Gastroesophageal sphincter (tissue), 4 donors: ENCODE measurements at places on chromosomes 6 and 20. TPM values are rescaled to one million over a fixed set of nuclear protein-coding genes. Genes with fewer than 3 reads are reported as not detected.

The TSHZ2 gene
- total RNA-seq, result 21.3 TPM

The PNPLA1 gene
- total RNA-seq, result not detected

The ZSWIM3 gene
- total RNA-seq, result 4.5 TPM

The GJA10 gene
- not detected for total RNA-seq

The ITPR3 gene
- 11.8 TPM for total RNA-seq

The PGBD1 gene
- 7.7 TPM for total RNA-seq

The ZFP57 gene
- total RNA-seq, result not detected

DNA sequence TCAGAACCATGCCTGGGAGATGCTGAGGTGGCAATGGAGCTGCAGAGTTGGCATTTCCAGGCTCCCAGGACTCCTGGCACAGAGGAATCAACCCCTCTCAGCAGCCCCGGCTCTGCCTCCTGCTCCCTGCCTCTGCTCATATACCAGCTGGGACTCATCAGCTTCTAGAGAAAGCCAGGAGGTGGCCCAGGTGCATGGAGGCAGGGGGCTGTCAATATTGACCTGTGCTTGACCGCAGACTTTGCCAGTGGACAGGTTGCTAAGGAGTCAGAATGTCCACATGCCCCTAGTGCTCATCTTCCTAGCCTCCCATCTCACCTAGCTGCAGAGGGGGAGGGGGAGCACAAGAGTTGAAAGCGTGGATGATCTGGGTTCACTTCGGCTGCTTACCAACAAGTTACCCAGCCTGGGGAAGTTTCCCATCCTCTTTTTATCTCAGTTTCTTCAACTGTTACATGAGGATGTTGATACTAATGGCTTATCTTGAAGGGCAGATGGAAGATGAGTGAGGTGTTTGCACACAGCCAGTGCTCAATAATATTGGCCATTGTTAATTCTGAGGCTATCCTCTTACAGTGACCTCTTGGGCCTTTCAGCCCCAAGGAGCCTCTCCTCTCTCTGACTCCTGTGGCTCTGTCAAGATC, 9.2 kb upstream of the SCRT2 start:
- no peak for ATAC-seq

DNA sequence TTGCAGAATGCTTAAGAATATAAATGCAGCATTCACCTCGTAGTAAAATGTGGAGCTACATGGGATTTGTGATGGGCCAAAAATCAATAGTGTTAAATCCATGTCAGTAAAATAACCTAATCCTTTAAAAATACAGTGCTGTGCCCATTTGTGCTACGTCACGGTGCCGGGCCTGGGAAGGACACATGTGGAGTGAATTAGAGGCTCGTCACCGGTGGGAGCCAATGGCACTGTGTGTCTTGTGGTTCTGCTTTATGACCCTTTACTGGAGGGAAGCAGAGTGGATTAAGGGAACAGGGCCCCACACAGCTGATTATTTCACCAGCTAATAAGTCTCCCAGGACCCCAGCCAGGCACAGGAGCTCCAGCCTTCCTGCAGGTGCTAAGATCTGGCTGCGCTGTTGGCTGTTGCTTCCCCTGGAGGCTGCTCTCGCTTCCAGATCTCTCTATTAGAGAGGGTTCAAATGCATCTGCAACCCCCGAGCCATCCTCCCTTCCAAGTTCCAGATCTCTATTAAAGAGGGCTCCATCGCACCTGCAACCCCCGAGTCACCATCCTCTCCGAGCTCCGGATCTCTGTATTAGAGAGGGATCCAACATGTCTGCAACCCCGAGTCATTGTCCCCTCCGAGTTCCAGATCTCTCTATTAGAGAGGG, 405.8 kb downstream of the CDH4 start:
- no peak for ATAC-seq

DNA sequence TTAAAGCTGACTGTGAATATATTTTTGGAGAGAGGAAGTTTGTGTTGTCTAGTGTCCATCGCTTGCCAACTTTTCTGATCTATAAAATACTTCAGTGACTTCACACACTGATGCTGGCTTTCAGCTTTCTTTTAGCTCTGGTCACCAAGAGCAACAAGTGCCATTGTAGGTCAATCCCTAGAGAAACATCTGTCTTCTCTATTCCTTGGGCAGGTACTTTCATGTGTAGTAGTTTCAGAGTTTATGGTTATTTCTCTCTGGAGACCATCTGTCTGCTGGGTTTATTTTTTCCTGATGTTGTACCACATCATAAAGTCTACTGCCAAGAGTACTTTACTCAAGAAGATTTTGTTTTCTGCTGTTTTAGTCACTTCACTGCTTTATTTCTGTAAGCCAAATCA, 249.9 kb downstream of the KHDC1L start:
- no peak for ATAC-seq

DNA sequence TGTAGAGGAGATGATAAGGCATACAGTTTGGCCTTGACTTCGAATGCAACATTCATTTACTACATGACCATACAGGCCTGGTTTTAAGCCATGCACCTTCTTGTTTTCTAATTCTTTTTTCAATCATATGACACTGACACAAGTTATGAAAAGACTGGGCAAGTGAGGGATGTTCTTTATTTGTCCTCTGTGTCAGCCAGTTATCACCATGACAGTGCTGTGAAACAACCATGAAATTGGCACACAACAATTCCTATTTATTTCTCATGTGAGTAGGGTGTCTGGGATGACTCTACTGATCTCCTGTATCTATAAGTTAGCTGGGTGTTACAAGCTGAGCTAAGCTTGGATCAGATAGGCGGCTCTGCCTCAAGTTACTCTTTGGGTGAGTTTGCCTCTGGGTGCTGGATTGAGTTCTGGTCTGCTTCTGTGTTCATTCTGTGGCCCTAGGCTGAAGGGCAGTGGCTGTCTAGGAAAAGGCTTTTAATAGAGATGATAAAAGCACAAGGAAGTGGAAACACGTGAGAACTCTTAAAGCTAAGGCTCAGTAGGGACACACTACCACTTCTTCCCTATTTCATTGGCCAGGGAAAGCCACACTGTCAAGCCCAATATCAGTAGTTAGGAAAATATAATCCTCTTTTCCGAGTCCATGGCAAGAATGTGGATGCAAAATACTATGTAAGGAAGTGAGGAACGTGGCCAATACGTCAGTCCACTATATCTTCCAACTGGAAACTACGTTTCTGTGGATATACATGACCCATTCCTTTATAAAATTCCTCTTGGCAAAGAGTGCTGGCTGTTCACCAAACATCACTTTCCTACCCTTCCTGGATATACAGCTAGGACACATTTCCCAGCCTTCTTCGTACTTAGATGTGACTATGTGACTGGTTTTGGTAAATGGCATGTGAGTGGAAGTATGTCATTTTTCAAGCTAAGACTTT, 126.2 kb upstream of the RNF24 start:
- no peak for ATAC-seq

- ATAC-seq, result no peak
Measured at GRCh38 chr20:16709017-16709416, 20.8 kb upstream of the SNRPB2 start.

GRCh38 chr20:45346851-45347250, 1.4 kb downstream of the SDC4 start:
- ATAC-seq, result no peak

DNA sequence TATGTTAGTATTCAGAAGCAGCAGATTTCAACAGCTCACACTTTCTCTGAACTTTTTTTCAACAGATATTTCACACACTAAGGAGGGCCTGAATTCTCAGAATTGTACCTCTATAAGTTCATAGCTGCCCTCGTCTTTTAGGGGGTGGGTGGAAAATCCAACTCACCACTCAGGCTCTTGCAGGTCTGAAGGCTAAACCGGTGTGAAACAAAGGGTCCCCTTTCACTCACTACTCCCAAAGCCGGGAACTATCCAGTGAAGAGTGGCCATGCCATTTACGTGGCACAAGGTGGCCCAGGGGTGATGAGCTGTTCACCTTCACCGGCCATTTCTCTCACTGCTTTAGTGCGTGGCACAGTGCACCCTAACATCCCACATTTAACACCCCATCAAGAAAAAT, 24.2 kb downstream of the TBC1D7 start:
- no peak for ATAC-seq

- no peak for ATAC-seq
Measured at GRCh38 chr20:32479012-32479411, 106.1 kb downstream of the NOL4L start.

GRCh38 chr6:169530752-169531123, 171.1 kb downstream of the WDR27 start:
- ATAC-seq, result no peak

GRCh38 chr6:16102208-16102607, 26.7 kb upstream of the MYLIP start:
- no peak for ATAC-seq

DNA sequence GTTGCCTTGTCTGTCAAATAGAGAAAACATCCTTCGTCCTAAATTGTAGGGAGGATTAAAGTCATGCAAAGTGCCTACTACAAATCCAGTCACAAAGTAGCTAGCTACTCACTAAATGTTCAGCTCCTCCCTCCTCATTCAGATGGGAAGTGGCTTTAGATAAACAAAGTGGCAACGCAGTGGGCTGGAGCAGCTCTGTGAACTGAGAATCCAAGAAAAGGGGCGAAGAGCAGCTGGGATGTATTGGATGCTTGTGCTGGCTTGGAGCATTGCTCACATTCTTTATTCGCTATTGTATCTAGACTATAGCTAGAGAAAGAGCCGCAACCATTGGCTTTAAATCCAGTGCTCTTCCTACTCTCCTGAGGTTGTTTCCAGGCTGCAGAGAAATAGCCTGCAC, 10.3 kb downstream of the MOG start:
- no peak for ATAC-seq

DNA sequence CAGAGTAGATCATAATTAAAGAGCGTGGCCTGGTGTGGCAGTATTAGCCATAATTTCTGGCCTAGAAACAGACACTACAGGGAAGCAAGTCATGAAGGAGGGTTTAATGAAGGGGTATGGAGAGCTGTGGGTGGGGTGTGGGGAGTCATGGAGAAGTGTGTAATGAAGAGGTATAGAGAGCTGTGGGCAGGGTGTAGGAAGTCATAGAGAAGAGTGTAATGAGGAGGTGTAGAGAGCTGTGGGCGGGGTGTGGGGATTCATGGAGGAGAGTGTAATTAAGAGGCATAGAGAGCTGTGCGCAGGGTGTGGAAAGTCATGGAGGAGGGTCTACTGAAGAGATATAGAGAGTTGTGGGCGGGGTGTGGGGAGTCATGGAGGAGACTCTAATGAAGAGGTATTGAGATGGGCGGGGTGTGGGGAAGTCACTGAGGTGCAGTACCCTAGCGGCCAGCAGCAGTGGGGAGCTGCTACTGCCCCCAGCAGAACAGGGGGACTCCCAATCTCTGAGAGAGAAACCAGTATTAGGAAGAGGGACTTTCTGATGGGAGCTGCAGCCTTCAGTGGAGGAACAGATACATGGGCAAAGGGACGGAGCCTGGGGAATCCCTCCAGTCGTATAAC, 145.4 kb upstream of the FOXA2 start:
- no peak for ATAC-seq

DNA sequence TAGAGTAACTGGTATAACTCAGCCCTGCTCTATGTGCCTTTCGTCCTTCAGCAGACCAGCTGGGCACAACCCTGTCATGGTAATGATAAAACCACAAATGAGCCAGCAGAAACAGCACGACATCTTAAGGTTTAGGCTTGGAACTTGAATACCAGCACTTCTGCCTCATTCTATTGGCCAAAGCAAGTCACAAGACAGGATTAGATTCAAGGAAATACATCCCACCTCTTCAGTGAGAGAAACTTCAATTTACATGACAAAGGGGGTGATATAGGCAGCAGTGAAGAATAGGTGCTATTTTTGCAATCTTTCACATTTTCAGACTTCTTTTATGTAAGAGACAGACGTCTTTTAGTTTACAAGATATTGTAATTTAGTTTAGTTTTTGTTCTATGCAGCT, 69.8 kb upstream of the SLC35F1 start:
- no peak for ATAC-seq

DNA sequence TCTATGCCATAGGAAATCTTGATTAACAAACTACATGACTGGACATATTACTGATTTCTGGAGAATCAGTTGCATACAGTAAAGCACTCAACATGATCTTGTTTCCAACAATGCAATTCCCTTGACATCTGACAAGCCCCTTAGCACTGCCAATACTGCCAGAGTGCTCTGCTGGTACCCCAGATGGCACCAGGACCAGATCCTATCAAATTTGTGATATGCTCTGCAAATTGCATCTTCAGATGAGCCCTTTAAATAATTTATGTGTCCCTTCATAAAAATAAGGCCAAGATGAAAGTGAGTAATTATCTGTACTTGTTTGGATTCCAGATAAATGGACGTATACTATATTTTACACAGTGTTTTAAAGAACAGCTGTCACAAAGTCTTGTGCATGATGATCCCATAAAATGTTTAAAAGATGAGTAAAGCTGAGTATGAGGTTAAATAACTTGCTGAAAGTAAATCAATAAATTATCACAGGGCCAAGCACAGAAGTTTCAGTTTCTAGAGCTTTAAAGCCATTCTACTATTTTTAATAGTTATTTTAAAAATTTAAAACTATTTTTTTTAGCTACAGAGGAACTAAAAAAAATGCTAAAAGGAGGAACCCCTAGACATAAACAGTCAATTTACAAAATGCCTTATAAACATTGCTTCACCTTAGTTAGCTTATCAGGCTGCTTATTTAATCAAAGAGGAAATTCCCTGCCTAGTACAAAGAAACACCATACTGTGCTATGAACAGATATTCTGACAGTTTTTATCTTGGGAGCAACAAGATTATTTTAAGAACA, 42.1 kb downstream of the NUDT3 start:
- ATAC-seq, result no peak

GRCh38 chr6:12081771-12082170, 69.7 kb downstream of the HIVEP1 start:
- ATAC-seq, result no peak

DNA sequence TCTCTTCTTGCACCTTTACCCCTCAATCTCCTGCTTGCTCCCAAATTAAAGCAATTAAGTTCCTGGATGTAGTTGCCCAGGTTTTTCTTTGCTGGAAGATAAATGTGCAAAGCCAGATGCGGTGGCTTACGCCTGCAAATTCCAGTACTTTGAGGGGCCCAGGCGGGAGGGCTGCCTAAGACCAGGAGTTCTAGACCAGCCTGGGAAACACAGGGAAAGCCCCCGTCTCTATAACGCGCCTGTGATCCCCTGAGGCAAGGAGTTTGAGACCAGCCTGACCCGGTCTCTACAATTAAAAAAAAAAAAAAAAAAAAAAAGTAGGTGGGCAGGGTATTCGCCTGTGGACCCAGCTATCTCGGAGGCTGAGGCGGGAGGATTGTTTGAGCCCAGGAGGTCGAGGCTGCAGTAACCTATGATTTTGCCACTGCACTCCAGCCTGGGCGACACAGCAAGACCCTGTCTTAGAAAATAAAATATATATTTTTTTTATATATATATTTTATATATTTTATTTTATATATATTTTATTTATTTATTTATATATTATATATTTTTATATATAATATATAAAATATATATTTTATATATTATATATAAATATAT, 461 bp upstream of the DCDC2 start:
- ATAC-seq, result no peak

DNA sequence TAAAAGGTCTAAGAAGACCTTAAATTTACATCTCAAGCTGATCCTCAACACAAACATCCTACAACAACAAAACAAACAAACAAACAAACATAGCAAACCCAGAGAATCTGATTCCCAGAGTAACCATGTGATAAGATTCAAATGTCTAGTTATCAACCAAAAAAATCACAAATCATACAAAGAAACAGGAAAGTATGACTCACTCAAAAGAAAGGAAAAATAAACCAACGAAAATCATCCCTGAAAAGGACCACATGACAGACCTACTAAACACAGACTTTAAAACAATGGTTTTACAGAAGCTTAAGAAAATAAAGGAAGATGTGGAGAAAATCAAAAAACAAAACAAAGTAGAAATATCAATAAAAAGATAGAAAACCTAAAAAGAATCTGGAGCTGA, 18.1 kb downstream of the VNN1 start:
- no peak for ATAC-seq

GRCh38 chr6:143811501-143812157, 31.5 kb upstream of the LTV1 start:
- no peak for ATAC-seq
